ENCODE measurements at places on chromosomes 7 and 10. TPM values are rescaled to one million over a fixed set of nuclear protein-coding genes. Genes with fewer than 3 reads are reported as not detected.

- H3K4me3 ChIP-seq = no peak overlapping the region
- H3K36me3 ChIP-seq = no peaks in the 10 kb centered on the region
- H3K27ac ChIP-seq = no peak overlapping the region
Observed at GRCh38 chr10:72765051-72765745, 73.3 kb downstream of the MCU start.

- H3K4me3 ChIP-seq = no peak overlapping the region
- peaks cover 8% of the 10 kb centered on the region for H3K36me3 ChIP-seq
- peaks cover 16% of the 10 kb centered on the region for H3K4me1 ChIP-seq
- H3K27ac ChIP-seq = no peak overlapping the region
- no peak for DNase-seq
Observed at GRCh38 chr7:90957883-90958282, 306.4 kb upstream of the FZD1 start.

DNA sequence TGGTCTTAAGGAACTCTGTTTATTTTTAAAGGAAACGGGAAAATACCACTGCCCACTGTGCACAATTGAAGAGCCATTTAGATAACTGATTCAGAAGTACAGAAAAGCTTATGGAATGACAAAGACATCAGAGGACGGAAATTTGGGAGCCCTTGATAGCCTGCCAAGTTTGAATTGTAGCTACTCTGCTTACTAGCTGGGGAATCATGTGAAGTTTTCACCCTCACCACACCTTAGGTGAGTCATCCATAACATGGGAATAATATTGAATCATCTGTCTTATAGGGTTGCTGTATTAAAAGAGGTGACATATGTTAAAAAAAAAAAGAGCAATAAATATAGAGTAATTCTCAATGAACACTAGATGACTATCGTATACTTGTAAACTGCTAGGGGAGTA lies 1104.2 kb downstream of the GATA3 start:
- no peak for DNase-seq
- no peaks in the 10 kb centered on the region for H3K27me3 ChIP-seq
- no peak overlapping the region for H3K4me3 ChIP-seq
- no peak overlapping the region for H3K27ac ChIP-seq
- H3K36me3 ChIP-seq = peaks cover 14% of the 10 kb centered on the region

DNA sequence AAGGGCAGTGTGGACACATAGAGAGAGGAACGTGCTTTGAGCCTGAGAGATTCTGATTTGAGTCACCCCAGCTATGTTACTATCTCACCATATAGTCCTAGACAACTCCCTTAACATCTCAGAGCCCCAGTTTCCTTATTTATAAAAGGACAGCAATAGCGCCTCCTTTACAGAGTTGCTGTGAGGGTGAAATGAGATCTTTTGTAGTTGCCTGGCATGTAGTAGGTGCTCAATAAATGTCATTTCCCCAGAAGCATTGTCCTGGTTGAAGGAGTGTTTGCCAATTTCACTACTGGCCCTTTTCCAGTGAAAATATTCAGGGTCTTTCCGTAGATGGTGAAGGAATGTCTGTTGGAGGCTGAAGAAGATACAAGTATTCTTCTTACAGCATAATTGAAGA lies 51.3 kb upstream of the FAM180A start:
- H3K27me3 ChIP-seq = peaks cover 4% of the 10 kb centered on the region
- H3K36me3 ChIP-seq = no peaks in the 10 kb centered on the region
- H3K4me3 ChIP-seq = no peak overlapping the region

DNA sequence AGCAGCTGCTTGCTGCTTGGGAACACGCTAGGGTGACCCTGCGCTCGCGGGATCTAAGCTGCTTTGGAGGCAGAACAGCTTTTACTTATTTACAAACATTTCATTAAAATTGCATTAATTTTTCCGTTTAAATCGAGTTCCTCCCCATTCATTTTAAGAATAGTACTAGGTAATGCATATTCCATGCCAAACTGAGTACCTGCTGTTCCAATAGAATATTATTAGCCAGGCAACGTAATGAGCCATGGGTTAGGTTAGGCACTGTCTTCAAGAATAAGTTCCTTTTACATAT lies 860 bp downstream of the EXOC6 start:
- H3K36me3 ChIP-seq = no peaks in the 10 kb centered on the region
- no peak overlapping the region for H3K27ac ChIP-seq
- peaks cover 58% of the 10 kb centered on the region for H3K27me3 ChIP-seq
- peak overlapping the region; percentile 73 for H3K4me3 ChIP-seq
- peaks cover 12% of the 10 kb centered on the region for H3K4me1 ChIP-seq

Gene GNAT3
- total RNA-seq = not detected

Data from WTC11 (cell line).